ENCODE measurements at places on chromosomes 12 and 14. TPM values are rescaled to one million over a fixed set of nuclear protein-coding genes. Genes with fewer than 3 reads are reported as not detected.

- no peak for DNase-seq
- no peaks in the 10 kb centered on the region for H3K27me3 ChIP-seq
- H3K27ac ChIP-seq: no peak overlapping the region
- H3K36me3 ChIP-seq: no peaks in the 10 kb centered on the region
- no peak overlapping the region for H3K4me3 ChIP-seq
- peaks cover 4% of the 10 kb centered on the region for H3K4me1 ChIP-seq
Measured at GRCh38 chr14:28496364-28496763, 270.2 kb upstream of the FOXG1 start.

GRCh38 chr12:53067993-53068770 lies 11.0 kb downstream of the SPRYD3 start:
- peaks cover 10% of the 10 kb centered on the region for H3K4me1 ChIP-seq
- peaks cover 18% of the 10 kb centered on the region for H3K36me3 ChIP-seq
- no peak overlapping the region for H3K27ac ChIP-seq

- peak; percentile 86 for DNase-seq
- H3K4me1 ChIP-seq: no peaks in the 10 kb centered on the region
- no peaks in the 10 kb centered on the region for H3K27me3 ChIP-seq
- no peaks in the 10 kb centered on the region for H3K36me3 ChIP-seq
- no peak overlapping the region for H3K4me3 ChIP-seq
Measured at GRCh38 chr12:5171701-5172100, 128.0 kb downstream of the KCNA5 start.

- no peaks in the 10 kb centered on the region for H3K27me3 ChIP-seq
- no peaks in the 10 kb centered on the region for H3K4me1 ChIP-seq
- DNase-seq: no peak
- H3K36me3 ChIP-seq: no peaks in the 10 kb centered on the region
Measured at GRCh38 chr12:92186038-92186470, 40.4 kb upstream of the BTG1 start.

DNA sequence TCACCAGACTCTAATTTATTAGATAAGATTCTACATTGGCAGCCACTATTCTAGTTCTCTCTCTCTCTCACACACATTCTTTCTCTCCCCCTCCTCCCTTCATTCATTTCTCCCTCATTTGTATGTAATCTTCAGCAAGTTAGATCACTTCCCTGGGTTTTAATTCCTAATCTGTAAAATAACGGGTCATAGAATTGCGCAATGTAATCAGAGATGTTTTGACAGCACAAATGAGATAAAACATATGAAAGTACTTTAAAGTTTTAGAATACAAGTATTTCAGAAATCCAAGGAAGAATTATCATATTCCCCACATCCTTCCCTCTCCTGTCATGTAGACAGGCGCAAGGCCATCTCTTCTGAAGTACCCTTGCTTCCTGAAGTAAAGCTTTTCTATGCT lies 21.7 kb downstream of the STYK1 start:
- no peak overlapping the region for H3K4me3 ChIP-seq
- H3K27me3 ChIP-seq: no peaks in the 10 kb centered on the region
- no peak overlapping the region for H3K27ac ChIP-seq
- no peaks in the 10 kb centered on the region for H3K4me1 ChIP-seq

- no peaks in the 10 kb centered on the region for H3K36me3 ChIP-seq
- H3K27me3 ChIP-seq: no peaks in the 10 kb centered on the region
- H3K4me1 ChIP-seq: no peaks in the 10 kb centered on the region
- H3K4me3 ChIP-seq: no peak overlapping the region
- H3K27ac ChIP-seq: no peak overlapping the region
Measured at GRCh38 chr14:90344331-90345238, 12.8 kb upstream of the NRDE2 start.

GRCh38 chr12:82650627-82651337 lies 35.9 kb upstream of the TMTC2 start:
- DNase-seq: no peak
- no peaks in the 10 kb centered on the region for H3K4me1 ChIP-seq
- no peak overlapping the region for H3K27ac ChIP-seq
- no peak overlapping the region for H3K4me3 ChIP-seq
- H3K27me3 ChIP-seq: no peaks in the 10 kb centered on the region

Gene PRH2
- total RNA-seq: not detected

Gene GEMIN2
- 49.5 TPM for total RNA-seq

Gene LMO3
- 1.3 TPM for total RNA-seq
